NCI-H1417 (cell line): ENCODE measurements at places on chromosomes 5 and 9.

- no peak for DNase-seq
Measured at GRCh38 chr5:86806206-86806605, 188.5 kb downstream of the COX7C start.

GRCh38 chr9:13665418-13666066 is 386.1 kb upstream of the MPDZ start:
- no peak for DNase-seq

DNA sequence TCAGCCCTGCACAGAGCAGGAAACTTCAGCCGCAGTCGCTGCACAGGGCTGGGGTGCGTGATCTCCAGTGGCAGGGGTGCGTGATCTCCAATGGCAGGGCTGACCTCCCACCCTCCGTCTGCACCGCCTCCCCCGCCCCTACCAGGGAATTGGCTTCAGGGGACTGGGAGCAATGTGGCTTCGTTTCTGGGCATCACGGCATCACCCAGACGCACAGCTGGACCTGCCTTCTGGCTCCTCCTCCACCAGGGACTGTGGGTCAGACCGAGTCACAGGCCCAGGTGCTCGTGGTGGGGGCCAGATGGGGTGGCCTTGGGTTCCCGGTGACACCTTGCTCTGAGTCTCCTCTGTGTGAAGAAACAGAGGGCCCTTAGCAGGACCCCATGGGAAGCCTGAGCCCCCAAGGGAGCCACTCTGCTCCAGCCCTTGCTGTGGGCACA is 51.1 kb downstream of the AHRR start:
- no peak for DNase-seq

- DNase-seq, result peak; percentile 60
Measured at GRCh38 chr9:124414612-124415011, 630 bp downstream of the PSMB7 start.

- DNase-seq, result no peak
Measured at GRCh38 chr9:24721621-24722020, 175.9 kb upstream of the IZUMO3 start.

DNA sequence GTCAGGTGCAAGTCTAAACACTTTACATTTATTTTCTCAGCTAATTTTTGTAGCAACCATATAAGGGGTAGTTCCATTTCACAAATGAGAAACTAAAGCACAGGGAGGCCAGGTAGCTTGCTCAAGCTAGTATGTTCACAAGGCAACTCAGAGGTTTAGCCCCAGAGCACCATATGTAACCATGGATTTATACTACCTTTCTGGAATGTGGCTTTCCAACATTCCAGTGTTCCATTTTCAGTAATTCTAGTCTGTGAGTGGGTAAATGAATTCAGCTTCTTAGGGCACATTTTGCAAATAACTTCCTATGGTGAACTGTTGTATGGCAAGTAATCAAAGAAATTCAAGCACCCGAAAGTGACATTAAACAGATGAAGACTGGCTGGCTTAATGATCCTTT is 25.0 kb upstream of the CAST start:
- DNase-seq, result no peak

DNA sequence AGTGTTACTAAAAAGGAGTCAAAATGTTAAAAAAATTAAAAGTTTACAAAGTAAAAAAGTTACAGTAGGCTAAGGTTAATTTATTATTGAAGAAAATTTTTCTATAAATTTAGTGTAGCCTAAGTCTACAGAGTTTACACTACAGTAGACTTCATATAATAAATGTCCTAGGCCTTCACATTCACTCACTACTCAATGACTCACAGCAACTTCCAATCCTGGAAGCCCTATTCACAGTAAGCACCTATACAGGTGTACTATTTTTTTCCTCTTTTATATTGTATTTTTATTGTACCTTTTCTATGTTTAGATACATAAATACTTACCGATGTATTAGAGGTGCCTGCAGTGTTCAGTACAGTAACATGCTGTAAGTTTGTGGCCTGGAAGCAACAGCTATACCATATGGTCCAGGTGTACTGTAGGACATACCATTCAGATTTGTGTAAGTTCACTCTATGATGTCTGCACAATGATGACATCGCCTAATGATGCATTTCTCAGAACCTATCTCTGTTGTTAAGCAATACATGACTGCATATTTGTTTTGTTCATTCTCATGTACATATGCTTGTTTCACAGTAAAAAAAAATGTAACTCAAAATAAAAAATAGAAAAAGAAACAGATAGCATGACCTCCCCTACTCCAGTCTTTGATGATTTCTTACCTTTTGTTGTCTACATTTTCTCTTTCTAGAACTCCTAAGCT is 64.7 kb downstream of the NR3C1 start:
- no peak for DNase-seq

DNA sequence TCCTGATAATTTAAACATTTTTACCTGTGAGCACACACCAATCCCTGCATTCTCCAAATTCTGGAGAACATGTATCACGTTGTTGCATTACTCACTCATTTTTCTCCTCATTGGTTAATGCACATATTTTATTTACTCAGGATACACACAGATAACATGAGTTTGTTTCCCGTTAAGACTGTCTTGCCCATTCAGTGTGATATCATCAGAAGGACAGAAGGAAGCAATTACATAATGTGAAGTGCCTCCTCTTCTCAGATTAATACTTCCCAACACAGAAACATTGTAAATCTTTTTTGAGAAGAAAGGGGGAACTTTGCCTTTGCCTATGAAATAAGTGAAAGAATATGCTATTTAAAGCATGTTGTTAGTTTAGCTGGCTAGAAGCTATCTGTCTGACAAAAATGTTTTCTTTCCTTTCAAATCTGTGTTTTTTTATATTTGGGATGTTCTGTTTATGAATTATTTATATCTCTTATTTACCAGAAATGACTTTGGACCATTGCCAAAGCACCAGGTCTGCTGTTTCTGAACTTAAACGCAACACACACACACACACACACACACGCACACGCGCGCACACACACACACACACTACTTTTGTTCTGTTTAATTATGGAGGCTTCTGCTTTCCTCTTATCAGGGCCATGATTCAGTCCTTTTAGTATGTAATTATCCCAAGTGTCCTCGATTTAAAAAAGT is 186.5 kb downstream of the CHSY3 start:
- DNase-seq, result no peak

DNA sequence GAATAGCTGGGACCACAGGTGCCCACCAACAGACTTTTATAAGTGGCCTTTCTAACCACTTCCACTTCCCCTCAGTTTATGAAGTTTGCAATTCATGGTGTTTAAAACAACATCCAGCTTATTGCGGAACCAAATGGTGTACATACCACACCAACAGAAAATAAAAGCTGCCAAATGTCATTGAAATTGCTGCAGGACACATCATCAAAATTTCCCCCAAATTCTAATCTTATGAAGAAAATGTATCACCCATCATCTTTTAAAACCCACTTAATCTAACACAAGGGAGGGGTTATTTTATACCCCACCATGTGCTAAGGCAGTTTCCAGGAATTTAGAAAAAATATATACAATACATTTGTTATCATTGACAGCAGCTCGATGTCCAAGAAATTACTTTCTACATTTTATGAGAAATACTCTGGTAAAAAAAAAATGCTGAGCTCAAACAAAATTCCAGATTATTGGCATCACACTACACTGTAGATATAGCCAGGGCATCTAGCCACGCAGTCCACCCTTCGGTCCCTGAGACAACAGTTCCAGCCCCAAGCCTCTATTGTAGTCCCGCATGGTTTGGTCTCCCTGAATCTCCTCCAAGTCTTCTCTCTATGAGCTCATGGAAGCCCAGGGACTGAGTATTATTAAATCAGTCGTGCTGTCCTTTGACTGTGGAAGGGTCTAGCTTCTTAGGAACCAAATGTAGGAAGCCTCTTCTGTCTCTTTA is 372.8 kb upstream of the SLC30A5 start:
- DNase-seq, result no peak

DNA sequence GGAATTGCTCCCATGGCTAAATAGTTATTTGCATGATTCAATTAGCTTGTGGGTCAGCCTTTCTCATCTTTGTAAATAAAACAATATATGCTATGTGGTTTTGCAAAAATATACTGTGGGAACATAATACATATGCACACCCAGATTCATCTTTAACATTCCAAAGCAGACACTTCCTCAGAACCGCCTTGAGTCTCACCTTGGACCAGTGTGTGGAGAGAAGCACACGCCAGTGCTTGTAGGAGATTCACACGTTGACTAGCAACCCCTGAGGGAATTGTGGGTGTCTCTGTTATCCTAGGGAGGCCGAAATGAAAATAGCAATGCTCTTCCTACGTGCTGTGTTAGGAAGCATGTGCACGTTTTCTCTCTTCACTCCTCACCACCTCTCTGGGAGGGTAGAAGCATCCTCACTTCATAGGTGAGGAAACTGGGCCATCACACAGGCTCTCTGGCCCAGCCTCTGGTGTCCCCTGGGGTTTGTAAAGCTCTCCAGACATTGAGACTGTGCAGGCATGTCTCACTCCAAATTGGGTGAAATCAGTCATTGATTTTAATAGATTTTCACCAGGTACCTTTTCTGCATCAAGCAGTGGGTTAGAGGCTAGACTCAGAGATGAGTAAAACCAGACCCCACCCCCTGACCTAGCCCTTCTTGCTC is 221.7 kb downstream of the PBX3 start:
- DNase-seq, result no peak

GRCh38 chr9:92176068-92176799 is 61.0 kb upstream of the SPTLC1 start:
- DNase-seq, result no peak

GRCh38 chr5:134153241-134153640 is 23.5 kb downstream of the SKP1 start:
- DNase-seq, result no peak

GRCh38 chr5:122164831-122165558 is 35.6 kb downstream of the ZNF474 start:
- no peak for DNase-seq

- DNase-seq, result no peak
Measured at GRCh38 chr5:178203670-178204181, 607 bp upstream of the HNRNPAB start.

- DNase-seq, result no peak
Measured at GRCh38 chr5:134578578-134579283, 53.3 kb downstream of the JADE2 start.

DNA sequence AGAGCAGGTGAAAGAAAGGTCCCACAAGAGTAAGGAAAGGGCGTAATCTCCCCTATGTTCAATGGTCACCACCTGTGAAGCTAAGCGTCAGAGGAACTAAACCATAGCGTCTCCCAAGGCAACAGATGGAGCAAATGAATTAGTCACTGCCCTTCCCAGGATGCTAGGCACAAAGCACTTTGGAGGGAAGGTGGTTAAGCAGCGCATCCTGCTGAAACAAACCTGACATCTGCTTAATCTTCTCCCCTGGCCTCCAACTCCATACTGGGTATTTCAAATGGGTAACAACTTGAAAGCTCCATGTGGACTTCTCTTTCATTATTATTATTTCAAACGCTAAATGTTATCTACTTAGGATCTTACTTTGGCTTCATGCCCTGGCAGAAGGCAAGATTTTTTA is 227.3 kb downstream of the MLLT3 start:
- no peak for DNase-seq
